SW480 (cell line): ENCODE measurements at places on chromosomes 3 and 15.

DNA sequence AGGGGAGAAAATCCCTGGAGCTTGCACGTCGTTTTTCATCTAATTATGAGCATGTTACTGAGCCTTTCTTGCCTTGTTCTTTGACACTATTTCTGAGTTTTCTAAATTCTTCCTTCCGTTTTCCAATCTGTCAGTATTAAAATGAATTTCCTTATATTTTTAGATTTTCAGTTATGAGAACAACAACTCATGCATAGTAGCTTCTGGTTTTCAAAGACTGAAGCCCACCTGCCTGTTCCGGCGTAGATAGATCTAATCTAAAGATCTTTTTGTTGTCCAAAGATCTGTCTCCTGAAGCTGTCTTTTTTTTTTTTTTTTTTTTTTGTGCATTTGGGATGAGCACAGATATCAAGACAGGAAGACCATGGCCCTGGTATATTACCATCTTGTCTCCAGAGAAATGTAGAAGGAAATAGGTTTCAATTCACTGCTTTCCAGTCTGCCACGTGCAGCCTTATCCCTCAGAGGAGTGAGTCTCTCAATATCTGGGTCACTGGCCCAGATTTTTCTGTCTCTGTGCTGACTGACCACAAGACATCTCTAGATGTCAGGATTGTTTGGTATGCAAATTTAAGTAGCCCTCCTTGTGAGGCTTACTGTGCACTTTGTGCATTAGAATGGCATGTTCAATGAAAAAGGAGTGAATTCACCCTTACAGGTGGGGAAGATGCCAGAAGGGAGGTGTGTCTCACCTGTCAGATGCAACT lies 222.3 kb upstream of the TMC3 start:
- DNase-seq, result no peak

- DNase-seq, result no peak
Observed at GRCh38 chr3:111326144-111326995, 215.6 kb upstream of the CD96 start.

DNA sequence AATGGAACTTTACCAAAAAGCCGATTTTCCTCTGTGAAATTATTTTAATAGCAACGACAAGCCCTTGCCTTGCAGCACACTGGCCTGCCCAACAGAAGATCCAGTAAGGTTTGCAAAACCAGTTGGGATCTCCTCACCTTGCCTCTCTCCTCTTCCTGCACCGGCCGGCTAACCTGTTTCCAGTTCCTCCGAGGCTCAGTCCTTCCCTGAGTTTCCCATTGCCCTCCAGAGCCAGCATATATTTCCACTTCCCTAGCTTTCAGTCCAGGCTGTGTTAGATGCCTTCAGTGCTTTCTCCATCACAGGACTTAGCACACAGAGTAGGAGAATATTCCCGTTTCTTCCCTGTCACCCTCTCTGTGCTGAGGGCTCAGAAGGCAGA lies 60.3 kb downstream of the NOX5 start:
- DNase-seq, result peak; percentile 61

GRCh38 chr3:166362698-166363097 lies 525.5 kb upstream of the BCHE start:
- DNase-seq, result no peak

GRCh38 chr3:162699291-162699690 lies 1202.7 kb downstream of the OTOL1 start:
- no peak for DNase-seq

- no peak for DNase-seq
Observed at GRCh38 chr3:65901226-65901625, 137.5 kb downstream of the MAGI1 start.

GRCh38 chr3:105847452-105847851 lies 21.4 kb downstream of the CBLB start:
- DNase-seq, result no peak

- DNase-seq, result no peak
Observed at GRCh38 chr3:141233457-141234161, 2.0 kb downstream of the PXYLP1 start.
